Adipose tissue (tissue), 3 donors: ENCODE measurements at places on chromosomes 1 and 21. TPM values are rescaled to one million over a fixed set of nuclear protein-coding genes. Genes with fewer than 3 reads are reported as not detected.

Gene GUCA2B
- polyA plus RNA-seq = 1.1 TPM

Gene RC3H1
- 3.8 TPM for polyA plus RNA-seq

Gene OR2T2
- not detected for polyA plus RNA-seq

Gene GBP4
- polyA plus RNA-seq = 2.8 TPM

Gene KCNA2
- polyA plus RNA-seq = 3.5 TPM

Gene ADAMTS4
- polyA plus RNA-seq = 37.3 TPM

Gene SEC22B
- polyA plus RNA-seq = 17.2 TPM

Gene DHX9
- polyA plus RNA-seq = 57.2 TPM

Gene MIXL1
- polyA plus RNA-seq = not detected

Gene PDZK1IP1
- polyA plus RNA-seq = 34.6 TPM

Gene CACYBP
- 70.1 TPM for polyA plus RNA-seq

Gene PTPN22
- 0.79 TPM for polyA plus RNA-seq

Gene SPRR1B
- 2.6 TPM for polyA plus RNA-seq

Gene KIF1B
- polyA plus RNA-seq = 9.1 TPM

Gene NFASC
- 2.1 TPM for polyA plus RNA-seq

Gene BACE2
- 19.9 TPM for polyA plus RNA-seq

Gene FCGR3A
- polyA plus RNA-seq = 6.2 TPM

Gene ZSWIM5
- polyA plus RNA-seq = 0.45 TPM

Gene SLC26A9
- polyA plus RNA-seq = 1.9 TPM

Gene MARK1
- 8.2 TPM for polyA plus RNA-seq

Gene TMEM50B
- 21.1 TPM for polyA plus RNA-seq

Gene CFAP126
- polyA plus RNA-seq = 0.63 TPM

Gene MPL
- polyA plus RNA-seq = not detected

Gene ETV3L
- polyA plus RNA-seq = not detected

Gene TYW3
- polyA plus RNA-seq = 4.7 TPM

Gene GPR52
- not detected for polyA plus RNA-seq

Gene FCRL2
- polyA plus RNA-seq = not detected

Gene OSCP1
- 5.3 TPM for polyA plus RNA-seq

Gene THEM5
- not detected for polyA plus RNA-seq

Gene BATF3
- 8.8 TPM for polyA plus RNA-seq

Gene ZNF593OS
- 0.61 TPM for polyA plus RNA-seq

Gene TSSK3
- 0.66 TPM for polyA plus RNA-seq

Gene MIB2
- 41.8 TPM for polyA plus RNA-seq

Gene KCNT2
- 0.33 TPM for polyA plus RNA-seq

Gene SLC25A34
- polyA plus RNA-seq = 2.3 TPM

Gene HCRTR1
- 0.08 TPM for polyA plus RNA-seq

Gene PDE9A
- polyA plus RNA-seq = 5.6 TPM

Gene TBX15
- polyA plus RNA-seq = 2.0 TPM

Gene BRDT
- polyA plus RNA-seq = not detected
